ENCODE measurements at places on chromosomes 12 and 14.

DNA sequence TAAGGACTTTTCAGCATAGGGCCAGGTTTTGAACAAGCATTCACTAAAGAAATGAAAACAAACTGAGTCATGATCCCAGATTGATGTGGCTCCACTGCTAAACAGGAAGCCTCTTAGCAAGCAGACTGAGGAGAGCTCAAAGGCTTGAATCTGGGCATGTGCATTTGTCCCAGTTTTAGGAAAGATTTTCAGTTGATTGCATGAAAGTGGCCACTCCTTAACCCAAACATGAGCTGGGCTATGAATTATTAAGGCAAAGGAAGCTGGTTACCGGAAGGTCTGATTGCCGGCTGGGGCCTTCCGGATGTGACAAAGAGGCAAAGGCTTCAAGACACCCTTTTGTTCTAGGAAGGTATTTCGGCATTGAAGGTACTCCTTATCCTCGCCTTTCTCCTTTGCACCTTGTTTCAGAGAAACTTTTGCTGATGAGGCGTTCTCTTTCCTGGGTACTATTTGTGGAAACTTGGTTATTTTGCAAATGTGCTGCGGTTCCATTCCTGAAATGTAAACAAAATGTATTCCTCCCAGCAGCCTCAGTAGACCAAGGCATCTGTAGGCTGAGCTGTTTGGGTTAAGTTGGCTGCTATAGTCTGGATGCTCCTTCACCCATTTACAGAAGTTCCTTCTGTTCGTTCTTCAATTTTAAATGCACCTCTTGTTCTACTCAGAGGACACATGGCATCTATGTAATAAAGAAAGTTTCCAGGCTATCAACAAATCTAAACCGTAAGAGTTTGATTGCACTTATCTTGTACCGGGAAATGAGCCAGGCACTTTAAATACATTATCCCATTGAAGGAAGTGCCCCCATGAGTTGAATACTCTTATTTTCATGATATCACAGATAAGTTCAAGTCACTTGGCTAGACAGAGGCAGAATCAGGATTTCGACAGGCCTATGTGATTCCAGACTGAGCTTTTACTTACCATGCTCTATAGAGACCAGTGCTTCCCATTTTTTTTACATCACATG lies 115.6 kb upstream of the METAP2 start:
- no peak for DNase-seq

DNA sequence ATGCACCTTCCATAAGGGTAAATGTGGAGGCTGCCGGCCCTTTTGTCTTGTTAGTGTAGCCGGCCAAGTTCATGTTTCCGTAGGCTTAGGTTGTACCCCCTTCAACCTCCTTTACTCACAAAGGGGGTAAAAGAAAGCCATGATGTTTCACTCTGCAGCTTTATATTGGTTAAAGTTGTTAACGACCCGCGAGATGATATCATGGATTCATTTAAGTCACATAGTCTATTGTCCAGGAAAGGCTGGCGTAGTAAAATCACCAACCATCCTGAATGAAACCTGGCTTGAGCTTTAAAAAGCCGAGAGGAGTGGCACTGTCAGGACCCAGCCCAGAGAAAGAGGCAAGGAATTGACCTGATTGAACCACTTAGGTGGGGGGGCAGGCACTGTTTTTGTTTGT lies 1.3 kb downstream of the UNG start:
- DNase-seq, result no peak

DNA sequence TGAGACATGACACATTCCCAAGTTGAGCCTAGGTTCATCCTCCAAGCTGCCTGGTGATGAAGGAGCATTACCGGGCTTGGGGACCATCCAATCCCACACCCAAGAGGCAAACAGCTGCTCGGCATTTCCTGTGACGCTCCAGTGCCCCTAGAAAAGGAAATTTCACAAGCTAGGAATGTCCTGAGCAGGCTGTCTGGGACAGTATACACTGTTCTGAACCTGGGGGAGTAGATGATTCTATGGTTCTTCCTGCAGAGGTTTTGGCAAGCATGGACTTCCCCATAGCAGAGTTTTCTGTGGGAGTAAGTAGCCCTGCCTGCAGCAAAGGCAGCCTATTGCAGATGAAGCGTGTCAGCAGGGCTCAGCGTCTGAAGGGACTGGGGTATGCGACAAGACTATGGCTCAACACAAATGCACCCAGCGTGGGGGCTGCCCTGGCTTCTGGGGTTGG lies 47.4 kb upstream of the SRSF5 start:
- no peak for DNase-seq

- no peak for DNase-seq
These were observed 59.3 kb downstream of the C14orf132 start for GRCh38 chr14:96098309-96098998.

- no peak for DNase-seq
These were observed 16.7 kb downstream of the TBC1D30 start for GRCh38 chr12:64840949-64841717.

DNA sequence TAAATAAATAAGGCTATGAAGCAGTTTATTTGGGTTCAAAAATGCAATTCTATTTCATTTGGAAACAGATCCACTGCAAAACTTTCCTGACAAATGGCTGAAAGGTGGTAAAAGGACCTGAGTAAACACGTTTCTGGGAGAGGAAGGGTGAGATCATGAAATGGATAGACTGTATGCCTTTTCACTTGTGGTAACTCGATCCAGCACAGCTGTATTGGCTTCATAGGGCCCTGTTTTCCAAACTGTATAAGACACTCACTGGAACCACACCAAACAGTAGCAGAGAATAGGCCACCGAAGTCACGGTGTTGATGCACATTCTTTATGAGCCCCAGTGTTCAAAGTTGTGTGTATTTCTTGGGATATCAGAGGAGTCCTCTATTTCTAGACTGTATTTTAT lies 325.2 kb upstream of the DIO2 start:
- DNase-seq, result no peak

GRCh38 chr14:81273961-81274575 lies 53.3 kb upstream of the GTF2A1 start:
- DNase-seq, result no peak

GRCh38 chr12:104709692-104710435 lies 248.2 kb downstream of the SLC41A2 start:
- no peak for DNase-seq

DNA sequence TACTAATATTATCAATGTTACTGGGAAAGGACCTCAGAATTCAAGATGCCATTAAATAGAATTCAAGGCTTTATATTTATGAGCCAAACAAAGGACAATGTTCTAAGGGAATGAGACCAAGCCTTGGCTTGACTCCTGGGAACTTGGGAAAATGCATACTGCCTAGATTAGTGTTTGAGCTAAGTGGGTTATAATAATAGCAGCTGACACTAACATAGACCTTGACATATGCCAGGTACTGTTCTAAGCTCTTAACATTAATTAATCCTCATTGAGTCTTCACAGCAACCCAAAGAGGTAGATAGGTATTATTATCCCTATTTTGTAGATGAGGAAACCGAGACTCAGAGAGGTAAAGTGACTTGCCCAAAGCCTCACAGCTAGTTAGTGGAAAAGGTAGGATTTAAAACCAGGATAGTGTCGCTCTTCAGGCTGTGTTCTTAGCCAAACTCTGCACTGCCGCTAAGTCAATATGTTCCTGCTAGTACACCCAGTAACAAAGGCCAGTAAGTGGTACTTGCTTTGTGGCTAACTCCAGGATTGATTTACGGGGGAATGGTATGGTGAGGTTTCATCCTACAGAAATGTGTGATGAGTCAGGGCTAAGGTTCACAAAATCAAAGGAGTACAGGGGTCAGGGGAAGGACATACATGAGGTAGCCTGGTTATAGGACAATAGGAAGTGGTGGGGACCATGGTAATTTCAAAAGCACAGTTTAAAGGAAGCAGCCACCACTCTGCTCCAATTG lies 35.8 kb upstream of the PRKAB1 start:
- DNase-seq, result no peak

- no peak for DNase-seq
These were observed 36.6 kb upstream of the NFKBIA start for GRCh38 chr14:35441160-35441559.

DNA sequence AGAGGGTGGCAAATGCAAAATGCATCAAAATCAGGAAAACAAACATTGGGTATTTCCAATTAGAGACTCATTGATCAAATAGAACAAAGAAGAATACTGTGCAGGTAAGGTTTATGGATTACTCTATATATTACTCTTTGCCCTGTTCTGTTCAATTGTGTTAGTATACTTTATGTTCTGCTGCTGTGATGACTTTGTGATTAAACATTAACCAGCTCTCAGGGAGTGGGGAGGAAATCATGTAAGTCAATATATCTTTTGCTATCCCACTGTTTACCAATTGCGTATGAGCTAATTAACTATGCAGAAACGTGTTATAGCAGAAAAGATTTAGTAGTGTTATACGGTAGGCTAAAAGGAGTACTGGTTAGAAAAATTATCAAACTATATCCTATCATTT lies 129.4 kb downstream of the PDE3A start:
- DNase-seq, result no peak

- no peak for DNase-seq
These were observed 2.7 kb downstream of the PTHLH start for GRCh38 chr12:27969624-27970400.

GRCh38 chr14:41285186-41285748 lies 321.4 kb upstream of the LRFN5 start:
- DNase-seq, result no peak

- DNase-seq, result no peak
These were observed 160.8 kb upstream of the KRR1 start for GRCh38 chr12:75672200-75672599.

- DNase-seq, result no peak
These were observed 4.7 kb downstream of the ABCD4 start for GRCh38 chr14:74297986-74298385.

- no peak for DNase-seq
These were observed 51.7 kb upstream of the KICS2 start for GRCh38 chr12:64273527-64274403.

- DNase-seq, result no peak
These were observed 870.8 kb downstream of the GALC start for GRCh38 chr14:87122166-87122565.

GRCh38 chr14:95322651-95323050 lies 2.9 kb upstream of the CLMN start:
- no peak for DNase-seq

- no peak for DNase-seq
These were observed 38.9 kb downstream of the C14orf132 start for GRCh38 chr14:96077983-96078624.

DNA sequence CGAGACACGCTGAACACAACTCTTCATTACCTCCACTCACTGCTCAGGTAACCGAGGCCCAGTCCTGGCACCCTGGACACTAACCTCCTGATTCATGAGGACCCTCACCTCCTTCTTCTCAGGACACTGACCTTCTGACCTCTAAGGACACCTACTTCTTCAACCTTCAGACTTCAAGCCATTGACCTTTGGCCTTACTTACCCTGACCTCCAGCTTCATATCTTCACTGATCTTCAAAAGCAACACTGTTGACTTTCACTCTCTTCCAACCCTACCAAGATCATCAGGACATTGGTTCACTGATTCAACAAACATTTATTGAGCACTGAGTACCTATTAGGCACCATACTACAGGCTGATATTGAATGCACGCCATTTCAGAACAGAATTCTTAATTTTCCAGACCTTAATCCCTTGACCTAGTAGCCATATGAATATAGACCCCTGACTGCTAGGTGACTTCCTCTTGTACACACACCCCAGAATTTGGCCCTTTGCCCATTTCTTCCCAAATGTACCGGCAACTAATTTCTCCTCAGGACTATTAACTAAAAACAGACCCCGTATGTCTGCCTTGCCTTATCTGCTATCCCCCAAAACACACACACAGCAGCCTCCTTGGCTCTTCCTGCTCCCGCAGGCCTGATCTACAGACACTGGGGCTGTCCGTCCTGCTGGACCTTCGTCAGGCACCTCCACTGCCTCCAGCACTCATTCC lies 5.8 kb downstream of the ARHGEF40 start:
- DNase-seq, result no peak

DNA sequence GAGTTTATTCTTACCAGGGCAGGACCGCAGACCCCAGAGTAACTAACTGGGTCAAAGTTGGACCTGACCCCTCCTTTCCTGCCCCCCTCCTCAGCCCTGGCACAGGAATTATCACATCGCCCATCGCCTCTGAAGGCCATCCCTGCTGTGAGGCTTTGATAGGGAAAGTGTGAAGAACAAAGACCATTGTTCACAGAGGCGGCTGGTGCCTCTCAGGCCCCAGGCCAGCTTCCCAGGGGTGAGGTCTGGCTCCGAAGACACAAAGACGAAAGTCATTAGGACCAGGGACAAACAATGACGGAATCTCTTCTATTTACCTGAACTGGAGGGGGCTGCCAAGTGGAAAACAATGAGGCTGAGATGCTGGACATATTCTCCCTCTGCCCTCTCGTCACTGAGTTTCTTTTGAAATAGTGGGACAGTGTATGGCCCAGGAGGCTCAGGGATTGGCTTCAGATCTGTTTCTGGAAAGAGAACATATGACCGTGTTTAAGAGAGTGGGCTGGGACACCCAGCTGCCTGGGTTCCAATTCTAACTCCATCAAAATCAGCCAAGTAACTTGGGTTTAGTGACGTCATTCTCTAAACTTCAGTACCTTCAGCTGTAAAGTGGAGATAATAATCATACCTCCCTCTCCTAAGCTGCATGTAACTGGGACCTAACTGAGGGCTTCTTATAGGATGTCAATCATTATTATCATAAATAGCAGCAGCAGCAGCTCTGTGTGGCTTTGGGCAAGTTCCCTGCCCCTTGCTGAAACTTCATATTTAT lies 769.4 kb downstream of the MED13L start:
- no peak for DNase-seq

GRCh38 chr14:23573384-23574015 lies 5.1 kb downstream of the JPH4 start:
- DNase-seq, result no peak

DNA sequence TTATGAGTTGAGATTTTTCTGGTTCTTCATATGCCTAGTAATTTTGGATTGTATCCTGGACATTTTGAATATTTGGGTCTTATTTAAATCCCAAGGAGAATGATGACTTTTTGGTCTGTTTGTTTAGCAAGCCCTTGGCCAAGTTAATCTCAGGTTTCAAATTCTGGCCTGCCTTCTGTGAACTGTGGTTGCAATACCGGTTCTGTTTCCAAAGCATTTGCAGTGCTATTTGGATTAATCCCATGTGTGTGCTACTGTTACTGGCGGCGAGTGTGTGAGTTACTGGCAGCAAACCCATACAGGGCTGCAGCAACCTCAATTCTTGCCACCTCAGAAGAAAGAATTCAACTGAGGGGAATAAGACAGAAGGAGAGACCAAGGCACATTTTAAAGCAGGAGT lies 51.1 kb downstream of the TMEM260 start:
- no peak for DNase-seq

DNA sequence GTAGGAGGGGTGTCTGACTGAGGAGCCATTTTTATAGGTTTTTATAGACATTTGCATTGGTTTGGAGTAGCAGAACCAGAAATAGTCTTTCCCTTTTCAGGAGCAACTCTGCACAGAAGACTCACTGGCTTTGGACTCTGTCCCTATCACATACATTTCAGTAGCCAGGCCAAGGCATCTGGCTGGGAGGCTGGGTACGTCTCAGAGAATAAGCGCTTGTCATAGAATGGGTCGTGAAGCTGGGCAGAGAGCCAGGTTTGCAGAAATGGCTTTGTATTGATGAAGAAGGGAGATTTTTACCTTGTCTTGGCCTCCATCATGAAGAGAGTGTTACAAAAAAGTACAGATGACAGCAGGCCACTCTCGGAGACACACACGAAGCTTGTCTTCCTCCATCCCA lies 98.6 kb downstream of the CACNA1C start:
- no peak for DNase-seq

GRCh38 chr12:88746386-88746785 lies 166.1 kb upstream of the KITLG start:
- DNase-seq, result no peak

All from hematopoietic multipotent progenitor cell treated with erythropoietin and hydrocortisone succinate and interleukin-3 and kit ligand, for 15 days (in vitro differentiated cells).